ENCODE measurements at places on chromosomes 3 and 15.
A peak's percentile ranks its signal among the peaks of the same experiment; 100 is the strongest.

DNA sequence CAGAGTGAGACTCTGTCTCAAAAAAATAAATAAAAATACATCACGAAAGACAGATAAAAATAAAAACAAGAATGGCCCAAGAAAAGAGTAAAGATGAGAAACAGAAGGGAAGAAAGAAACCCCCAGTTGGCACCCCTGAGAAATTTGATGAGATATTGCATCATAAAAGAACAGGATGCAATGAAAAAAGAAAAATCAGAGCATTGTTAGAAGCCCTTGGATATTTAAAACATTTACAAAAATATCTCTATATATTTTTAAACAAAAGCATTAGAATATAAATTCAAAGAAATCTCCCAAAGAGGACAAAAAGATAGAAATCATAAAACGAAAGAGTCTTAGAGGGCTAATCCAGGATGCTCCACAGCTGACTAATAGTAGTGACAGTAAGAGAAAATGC lies 18.6 kb upstream of the ZBTB38 start:
- DNase-seq = no peak

DNA sequence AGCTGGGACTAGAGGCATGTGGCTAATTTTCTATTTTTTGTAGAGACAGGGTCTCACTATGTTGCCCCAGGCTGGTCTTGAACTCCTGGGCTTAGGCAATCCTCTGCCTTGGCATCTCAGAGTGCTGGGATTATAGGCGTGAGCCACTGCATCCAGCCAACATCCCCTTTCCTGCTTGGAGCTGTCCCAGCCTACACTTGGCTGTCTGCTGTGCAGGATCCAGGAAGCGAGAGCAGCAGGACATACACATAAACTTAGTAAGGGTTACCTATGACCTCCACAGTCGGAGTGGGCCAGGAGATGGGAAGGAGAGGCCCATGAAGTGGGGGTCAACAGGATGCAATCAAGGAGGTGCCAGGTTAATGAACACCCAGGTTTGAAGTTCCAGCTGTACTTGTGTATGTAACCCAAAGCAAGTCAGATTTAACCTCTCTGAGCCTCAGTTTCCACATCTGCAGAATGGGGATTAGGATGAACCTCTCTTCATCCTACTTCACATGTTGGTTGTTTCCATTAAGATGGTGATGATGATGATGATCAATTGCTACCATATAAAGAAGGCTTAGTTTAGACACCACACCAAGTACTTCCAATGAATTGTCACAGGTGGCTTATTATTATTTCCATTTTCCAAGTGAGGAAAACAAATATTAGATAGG lies 69.5 kb upstream of the OXTR start:
- DNase-seq = no peak

DNA sequence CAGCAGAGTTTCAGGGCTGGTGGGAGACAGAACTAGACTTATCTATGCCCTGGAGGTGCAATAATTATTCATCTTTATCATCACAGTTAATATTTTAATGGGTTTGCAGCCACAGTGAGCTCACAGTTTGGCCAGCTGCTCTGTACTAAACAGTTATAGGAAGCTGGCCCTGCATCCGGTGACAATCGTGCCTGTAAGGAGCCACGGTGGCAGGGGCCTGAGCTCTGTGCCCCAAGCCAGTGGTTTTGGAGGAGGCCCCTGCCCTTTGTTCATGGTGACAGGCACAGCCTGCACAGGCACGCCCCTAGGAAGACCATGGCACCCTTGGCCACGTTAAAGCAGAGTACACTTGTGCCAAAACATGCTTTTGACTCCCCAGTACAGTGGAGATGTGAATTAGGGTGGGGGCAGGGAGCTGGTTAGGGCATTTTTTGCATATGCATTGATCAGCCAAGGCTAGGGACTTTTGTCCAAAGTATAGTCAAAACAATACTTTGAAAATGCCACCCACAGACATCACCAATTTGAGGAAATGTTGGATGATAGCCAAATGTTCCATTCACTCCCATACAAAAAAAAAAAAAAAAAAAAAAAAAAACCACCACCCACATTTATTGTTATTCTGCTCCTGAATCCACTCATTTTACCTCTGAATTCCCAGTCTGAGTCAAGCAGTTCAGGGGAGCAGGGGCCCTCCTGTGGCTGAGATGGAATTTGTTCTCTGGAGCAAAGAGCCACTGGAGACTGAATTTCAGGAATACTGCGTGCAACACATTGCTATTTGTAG lies 3.4 kb upstream of the RFTN1 start:
- peak; percentile 76 for DNase-seq

GRCh38 chr3:19348941-19349564 lies 200.7 kb downstream of the KCNH8 start:
- DNase-seq = no peak

DNA sequence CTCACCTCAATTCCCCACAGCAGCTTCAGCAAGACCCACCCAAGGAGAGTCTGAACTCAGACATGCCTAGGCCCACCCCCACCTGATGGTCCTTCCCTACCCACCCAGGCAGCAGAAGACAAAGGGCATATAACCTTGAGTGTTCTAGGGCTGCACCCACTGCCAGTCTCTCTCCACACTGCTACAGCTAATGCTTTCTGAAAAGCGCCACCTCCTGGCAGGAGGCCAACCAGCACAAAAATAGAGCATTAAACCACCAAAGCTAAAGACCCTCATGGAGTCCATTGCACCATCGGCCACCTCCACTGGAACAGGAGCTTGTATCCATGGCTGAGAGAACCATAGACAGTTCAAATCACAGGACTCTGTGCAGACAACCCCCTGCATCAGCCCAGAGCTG lies 11.3 kb upstream of the RPL39L start:
- peak; percentile 17 for DNase-seq

DNA sequence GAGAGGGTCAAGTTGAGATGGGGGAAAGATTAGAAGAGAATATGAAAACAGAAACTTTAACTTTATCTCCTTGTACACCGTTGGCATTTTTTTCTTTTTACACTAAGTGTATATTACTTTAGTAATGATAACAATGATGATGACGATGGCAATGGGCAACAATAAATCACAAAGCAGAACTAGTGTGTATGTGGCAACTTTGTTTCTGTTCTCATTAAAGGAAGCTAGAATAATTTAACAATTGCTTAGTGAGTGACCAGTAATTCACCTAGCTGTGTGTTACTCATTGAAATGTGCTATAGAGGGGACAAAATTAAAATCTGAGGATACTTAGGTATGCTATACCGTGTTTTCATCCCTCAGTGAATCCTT lies 318.5 kb upstream of the TBL1XR1 start:
- no peak for DNase-seq

DNA sequence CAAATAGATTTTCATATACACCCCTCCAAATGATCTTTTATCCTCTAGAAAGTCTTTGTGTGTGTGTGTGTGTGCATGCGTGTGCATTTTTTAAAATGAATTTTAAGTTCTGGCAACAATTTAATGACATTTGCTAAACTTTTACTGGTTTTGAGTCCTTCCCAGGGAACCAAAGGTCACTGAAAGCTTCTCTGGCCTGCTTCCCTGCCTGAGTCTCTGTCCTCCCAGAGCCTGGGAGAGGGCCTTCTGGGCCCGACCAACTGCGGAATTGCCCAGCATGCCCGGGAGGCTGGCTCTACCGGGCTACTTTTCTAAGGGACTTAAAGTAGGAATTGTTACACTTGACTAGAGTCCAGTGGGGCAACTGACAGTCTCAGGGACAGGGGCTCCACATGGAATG lies 7.4 kb upstream of the RBPMS2 start:
- DNase-seq = no peak

GRCh38 chr3:132222868-132223538 lies 94.2 kb upstream of the ACP3 start:
- no peak for DNase-seq

GRCh38 chr15:74897300-74897701 lies 7.5 kb downstream of the MPI start:
- no peak for DNase-seq

- peak; percentile 22 for DNase-seq
These were observed 46.2 kb upstream of the PRTG start for GRCh38 chr15:55789066-55789660.

DNA sequence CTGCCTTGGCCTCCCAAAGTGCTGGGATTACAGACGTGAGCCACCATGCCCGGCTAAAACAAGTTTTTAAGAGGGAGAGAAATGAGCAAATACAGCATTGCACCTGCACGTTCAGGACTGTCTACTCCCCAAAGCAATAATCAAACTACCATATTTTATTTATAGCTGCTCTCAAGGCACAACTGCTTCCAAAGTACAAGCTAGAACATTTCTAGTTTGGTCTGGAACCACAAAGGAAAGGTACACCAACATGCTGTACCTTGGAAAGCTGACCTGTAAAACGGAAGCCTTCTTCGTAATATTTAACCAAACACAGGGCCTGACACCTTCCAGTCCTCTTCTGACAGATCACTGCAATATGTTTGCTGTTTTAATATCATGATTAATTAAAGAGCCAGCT lies 14.5 kb upstream of the VGLL4 start:
- no peak for DNase-seq

DNA sequence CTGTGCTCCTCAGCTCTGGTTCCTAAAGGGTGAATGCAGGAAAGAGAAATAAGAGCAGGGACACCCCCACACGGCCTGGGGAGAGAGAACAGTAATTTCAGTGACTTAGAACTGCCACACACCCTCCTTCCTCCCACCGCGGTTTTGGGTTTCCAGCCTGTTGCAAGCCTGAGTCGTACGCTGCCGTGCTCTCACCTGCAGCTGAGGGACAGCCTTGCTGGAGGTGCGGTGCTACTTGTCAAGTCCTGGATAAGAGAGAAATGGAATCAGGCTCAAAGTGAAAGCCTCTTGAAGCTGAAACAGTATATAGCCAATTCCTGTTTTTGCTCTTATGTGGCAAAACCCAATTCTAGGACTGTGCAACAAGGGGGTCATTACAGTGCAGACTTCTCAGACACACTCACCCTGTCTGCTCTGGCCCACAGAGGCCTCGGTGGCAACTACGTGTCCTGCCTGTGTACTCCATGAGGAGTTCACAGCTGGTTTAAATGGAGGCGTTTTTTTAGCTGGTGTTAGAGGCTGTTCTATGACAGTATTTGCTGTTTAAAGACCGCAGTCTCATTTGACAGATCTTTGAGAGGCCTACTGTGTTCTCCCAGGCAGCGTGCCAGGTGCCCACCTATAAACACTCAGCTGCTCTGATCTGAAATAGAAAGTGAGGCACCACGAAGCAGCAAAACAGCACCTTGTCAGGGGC lies 42.9 kb downstream of the TBC1D2B start:
- DNase-seq = peak; percentile 19

DNA sequence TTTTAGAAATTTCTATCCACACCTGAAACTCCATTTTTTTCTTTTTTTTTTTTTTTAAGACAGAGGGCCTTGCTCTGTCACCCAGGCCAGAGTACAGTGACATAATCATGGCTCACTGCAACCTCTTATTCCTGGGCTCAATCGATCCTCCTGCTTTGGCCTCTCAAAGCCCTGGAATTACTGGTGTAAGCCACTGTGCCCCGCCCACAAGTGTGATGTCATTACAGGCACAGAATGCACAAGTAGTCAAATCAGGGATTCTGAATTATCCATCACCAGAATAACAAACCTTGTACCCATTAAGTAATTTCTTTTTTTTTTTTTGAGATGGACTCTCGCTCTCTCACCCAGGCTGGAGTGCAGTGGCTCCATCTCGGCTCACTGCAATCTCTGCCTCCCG lies 1.9 kb downstream of the UQCRC1 start:
- DNase-seq = peak; percentile 16

GRCh38 chr3:3734881-3735280 lies 64.3 kb upstream of the LRRN1 start:
- no peak for DNase-seq

- DNase-seq = peak; percentile 96
These were observed 215.5 kb downstream of the PDZRN3 start for GRCh38 chr3:73409138-73409763.

GRCh38 chr15:78272776-78273175 lies 8.4 kb downstream of the DNAJA4 start:
- no peak for DNase-seq

DNA sequence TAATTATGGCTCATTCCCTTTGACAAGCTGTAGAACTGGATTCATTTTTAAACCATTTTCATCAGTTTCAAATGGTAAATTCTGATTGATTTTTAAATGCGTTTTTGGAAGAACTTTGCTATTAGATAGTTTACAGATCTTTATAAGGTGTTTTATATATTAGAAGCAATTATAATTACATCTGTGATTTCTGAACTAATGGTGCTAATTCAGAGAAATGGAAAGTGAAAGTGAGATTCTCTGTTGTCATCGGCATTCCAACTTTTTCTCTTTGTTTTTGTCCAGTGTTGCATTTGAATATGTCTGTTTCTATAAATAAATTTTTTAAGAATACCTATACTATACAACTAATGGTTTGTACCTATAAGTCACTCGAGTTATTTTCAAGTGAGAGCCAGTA lies 62.7 kb downstream of the PXYLP1 start:
- DNase-seq = no peak

GRCh38 chr15:30046430-30046829 lies 36.3 kb upstream of the GOLGA8J start:
- no peak for DNase-seq

- DNase-seq = no peak
These were observed 7.5 kb downstream of the PLA2G4F start for GRCh38 chr15:42148808-42149492.

DNA sequence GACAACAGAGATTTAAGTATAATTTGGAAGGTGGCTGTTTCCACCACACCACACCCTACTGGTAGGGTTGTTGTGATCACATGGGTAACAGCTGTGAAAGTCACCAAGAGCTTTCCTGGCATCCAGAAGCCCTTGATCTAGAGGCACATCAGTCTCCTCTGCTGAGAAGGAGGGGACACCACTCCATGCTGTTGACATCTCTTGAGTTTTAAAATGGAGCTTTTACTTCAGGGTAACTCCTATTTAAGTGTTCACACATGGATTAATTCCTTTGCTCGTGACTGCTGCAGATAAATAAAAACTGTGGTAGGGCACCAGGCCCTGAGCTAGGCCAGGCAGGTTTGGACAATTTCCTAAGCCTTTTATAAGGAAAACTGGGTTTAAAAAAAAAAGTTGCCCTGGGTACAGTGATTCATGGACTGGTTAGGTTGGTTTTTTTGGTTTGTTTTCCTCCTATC lies 7.5 kb downstream of the EXOSC7 start:
- DNase-seq = no peak

GRCh38 chr15:101427606-101428487 lies 61.7 kb downstream of the PCSK6 start:
- DNase-seq = no peak

- DNase-seq = no peak
These were observed 19.8 kb downstream of the IQSEC1 start for GRCh38 chr3:13053420-13053819.

All from EH (cell line).